ENCODE measurements at places on chromosomes 6 and 20. TPM values are rescaled to one million over a fixed set of nuclear protein-coding genes. Genes with fewer than 3 reads are reported as not detected.

The THEMIS gene
- not detected for total RNA-seq

The FOXP4 gene
- total RNA-seq: 3.5 TPM

The SLC44A4 gene
- not detected for total RNA-seq

The SLC13A3 gene
- 2.2 TPM for total RNA-seq

The GINS1 gene
- total RNA-seq: 4.5 TPM

The MKKS gene
- total RNA-seq: 13.7 TPM

The PROKR2 gene
- not detected for total RNA-seq

The SLC17A2 gene
- total RNA-seq: not detected

The HLA-DQA1 gene
- total RNA-seq: not detected

The DDRGK1 gene
- total RNA-seq: 21.9 TPM

The ULBP1 gene
- total RNA-seq: 0.17 TPM

The ZBTB46 gene
- 4.3 TPM for total RNA-seq

The ITPA gene
- total RNA-seq: 26.2 TPM

The SALL4 gene
- total RNA-seq: 0.07 TPM

The COL12A1 gene
- total RNA-seq: 724 TPM

The PRL gene
- total RNA-seq: not detected

The MAVS gene
- total RNA-seq: 30.9 TPM

The UBE2C gene
- total RNA-seq: 7.9 TPM

The FNDC1 gene
- total RNA-seq: 0.46 TPM

The PCMTD2 gene
- total RNA-seq: 46.7 TPM

The NFATC2 gene
- 0.30 TPM for total RNA-seq

The PBOV1 gene
- not detected for total RNA-seq

The TUBB2B gene
- total RNA-seq: 3.9 TPM

The RAMACL gene
- 2.0 TPM for total RNA-seq

The BPI gene
- total RNA-seq: 0.30 TPM

The APOBEC2 gene
- total RNA-seq: not detected

The SLC26A8 gene
- 0.07 TPM for total RNA-seq

The MYMX gene
- total RNA-seq: 0.33 TPM

The AGER gene
- total RNA-seq: 0.30 TPM

The COL20A1 gene
- 0.07 TPM for total RNA-seq

The OR2H2 gene
- not detected for total RNA-seq

The SLC17A1 gene
- total RNA-seq: not detected

The CCM2L gene
- total RNA-seq: not detected

The JPH2 gene
- total RNA-seq: 2.2 TPM

The SUPT3H gene
- total RNA-seq: 13.0 TPM
